ENCODE measurements at places on chromosomes 12 and 14.

DNA sequence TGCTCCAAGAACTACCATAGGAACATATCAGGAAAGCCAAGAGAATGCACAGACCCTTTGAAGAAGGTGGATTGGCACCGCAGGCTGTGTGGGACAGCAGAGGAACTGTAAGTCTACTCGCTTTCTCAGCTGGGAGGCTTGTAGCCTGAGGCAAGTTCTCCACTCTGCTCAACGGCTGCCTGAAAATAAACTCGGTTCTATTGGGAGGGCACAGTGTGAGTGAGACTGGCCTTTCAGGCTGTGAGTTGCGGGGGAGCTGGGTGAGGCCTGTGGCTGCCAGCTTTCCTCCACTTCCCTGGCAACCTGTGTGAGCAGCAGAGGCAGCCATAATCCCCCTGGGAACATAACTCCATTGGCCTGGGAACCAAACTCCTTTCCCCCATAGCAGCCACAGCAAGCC, 132.1 kb downstream of the ANKS1B start:
- no peak for DNase-seq

- no peak for DNase-seq
Observed at GRCh38 chr12:62919838-62920237, 15.1 kb downstream of the PPM1H start.

DNA sequence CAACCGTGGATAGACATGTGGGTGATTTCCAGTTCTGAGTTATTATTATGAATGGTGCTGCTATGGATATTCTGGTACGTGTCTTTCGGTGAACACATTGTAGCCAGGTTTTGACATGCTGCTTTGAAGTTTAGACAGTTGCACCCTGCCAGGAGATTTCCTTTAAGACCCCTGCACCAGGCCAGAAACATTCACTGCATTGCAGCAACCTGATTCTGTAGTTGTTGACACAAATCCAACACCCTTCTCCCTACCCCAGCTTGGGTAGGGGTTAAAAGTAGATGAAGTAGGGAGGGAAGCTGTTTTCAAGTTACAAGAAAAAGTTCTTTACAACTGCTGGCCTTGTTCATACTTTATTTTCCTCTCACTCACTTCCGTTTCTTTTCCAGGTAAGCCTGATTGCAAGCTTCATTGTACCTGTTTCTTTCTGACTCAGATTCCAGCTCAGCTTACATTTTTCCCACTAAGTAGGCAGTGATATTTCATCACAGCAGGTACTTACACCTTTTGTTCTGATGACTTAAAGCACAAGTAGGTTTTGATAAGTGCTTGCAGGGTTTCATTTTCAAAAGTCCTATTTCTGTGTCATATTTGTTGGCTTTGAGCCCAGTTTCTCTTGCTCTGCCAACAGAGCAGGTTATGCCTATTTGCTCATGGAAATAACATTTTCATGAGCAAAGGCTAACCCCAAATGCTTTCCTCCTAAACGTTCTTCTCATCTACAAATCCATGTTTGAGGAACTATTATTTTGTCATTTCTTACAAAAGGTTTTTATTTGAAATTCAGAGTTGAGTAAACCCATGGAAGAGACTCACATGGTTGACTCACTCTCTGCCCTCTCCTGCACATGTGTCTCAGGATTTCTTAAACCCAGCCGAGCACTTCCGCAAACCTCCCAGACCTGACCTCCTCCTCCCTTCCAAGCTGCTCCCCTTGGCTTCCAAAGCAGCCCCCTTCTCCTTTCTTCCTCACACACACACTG, 12.1 kb upstream of the LTA4H start:
- no peak for DNase-seq

DNA sequence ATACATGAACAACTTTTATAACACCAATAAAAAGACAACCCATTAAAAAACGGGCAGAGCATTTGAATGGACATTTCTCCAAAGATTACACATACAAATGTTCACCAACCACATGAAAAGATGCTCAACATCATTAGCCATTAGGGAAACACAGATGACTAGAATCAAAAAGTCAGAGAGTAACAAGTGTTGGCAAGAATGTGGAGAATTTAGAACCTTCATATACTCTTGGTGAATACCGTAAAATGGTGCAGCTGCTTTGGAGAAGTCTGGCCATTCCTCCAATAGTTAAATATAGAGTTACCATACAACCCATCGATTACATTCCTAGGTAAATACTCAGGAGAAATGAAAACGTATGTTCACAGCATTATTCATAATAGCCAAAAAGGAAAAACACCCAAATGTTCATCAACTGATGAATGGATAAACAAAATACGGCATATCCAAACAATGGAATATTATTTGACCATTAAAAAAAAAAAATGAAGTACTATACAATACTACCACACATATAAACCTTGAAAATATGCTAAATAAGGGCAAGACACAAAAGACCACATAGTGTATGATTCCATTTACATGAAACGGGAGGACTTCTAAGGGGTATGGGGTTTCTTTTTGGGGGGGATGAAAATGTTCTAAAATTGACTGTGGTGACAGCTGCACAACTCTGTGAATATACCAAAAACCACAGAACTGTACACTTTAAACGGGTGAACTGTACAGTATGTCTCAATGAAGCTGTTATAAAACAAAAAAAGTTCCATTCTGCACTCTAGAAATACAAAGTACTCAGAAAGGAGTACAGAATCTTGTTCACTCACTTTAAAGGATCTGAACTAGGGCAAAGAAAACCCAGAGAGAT, 3.2 kb downstream of the CORO1C start:
- no peak for DNase-seq

- DNase-seq, result no peak
Observed at GRCh38 chr14:76939015-76939742, 89.3 kb downstream of the IRF2BPL start.

DNA sequence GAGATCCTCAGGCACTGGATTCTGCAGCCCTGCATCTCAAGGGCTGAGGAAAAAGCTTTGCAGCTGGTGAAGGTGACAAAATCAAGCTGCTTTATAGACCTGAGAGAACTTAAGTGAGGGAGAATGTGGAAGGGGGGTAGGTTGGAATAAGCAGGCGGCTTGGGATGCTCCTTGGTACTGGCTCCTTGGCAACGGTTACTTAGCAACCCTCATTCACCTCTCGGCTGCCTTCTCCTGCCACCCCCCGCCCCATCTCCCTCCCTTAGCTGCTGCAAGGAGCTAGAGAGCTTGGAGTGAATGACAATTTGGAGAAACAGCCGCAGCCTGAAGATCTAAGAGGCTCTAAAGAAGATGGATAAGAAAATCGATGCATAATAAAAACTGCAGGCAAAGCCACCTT, 44.1 kb upstream of the CISTR start:
- no peak for DNase-seq

DNA sequence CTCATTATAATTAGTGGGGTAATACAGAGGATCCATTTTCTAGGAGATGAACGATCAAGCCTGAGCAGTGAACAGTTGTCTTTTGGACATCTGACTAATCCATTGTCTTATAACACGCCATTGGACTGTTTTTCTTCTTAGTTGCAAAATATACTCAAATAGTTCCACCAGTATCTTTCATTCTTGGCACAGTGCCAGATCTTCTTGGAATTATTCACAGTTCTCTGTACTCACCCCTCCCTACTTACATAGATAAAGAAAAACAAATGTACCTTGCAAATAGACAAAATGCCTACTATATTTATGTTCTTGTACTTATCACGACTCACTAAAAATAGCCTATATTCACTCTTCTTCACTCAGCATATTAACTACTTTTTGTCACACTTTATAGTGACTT, 3.8 kb downstream of the CBLN3 start:
- no peak for DNase-seq

- DNase-seq, result no peak
Observed at GRCh38 chr14:36227802-36228201, 51.3 kb upstream of the PTCSC3 start.

DNA sequence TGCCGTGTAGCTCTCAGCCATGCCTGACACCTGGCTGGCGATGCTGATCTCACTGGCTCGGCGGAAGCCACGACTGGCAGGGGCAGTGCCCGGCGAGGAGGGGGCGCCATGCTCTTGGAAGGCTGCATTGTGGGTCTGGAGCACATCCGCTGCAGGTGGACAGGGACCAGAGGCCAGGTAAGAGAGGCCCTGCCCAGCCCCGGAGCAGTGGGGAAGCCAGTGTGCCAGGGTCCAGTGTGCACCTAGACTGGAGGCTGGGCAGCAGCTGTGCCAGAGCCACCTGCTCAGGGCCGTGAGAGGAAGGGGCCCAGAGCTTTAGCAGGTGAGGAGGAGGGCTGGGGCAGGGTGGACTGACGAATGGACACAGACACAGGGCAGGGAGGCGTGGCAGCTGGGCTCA, 10.1 kb downstream of the ARL6IP4 start:
- DNase-seq, result no peak

GRCh38 chr14:91354979-91355685, 62.5 kb downstream of the CCDC88C start:
- peak; percentile 33 for DNase-seq

GRCh38 chr12:92034858-92035401, 110.7 kb downstream of the BTG1 start:
- no peak for DNase-seq

- no peak for DNase-seq
Observed at GRCh38 chr14:99067927-99068326, 204.1 kb downstream of the BCL11B start.

GRCh38 chr12:92513231-92513730, 189.5 kb upstream of the PLEKHG7 start:
- no peak for DNase-seq

DNA sequence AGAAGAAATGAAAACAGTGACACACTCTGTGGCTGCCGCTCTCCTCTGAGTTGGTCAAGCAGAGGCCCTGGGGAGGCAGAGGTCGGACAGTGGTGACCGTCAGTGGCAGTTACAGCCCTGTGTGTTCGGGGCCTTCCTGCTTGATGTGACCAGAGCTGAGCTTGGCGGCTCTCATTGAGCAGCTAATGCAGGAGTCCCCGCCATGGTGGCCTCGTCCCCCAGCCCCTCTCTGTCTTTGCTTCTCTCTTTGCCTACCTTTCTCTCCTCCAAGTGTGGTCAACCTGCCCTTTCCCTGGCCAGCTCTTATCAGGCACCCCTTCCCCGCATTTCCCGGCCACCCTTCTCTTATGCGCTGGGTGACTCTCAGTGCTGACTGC, 362.8 kb downstream of the CACNA1C start:
- DNase-seq, result no peak

GRCh38 chr14:76687611-76688382, 73.5 kb upstream of the VASH1 start:
- no peak for DNase-seq

DNA sequence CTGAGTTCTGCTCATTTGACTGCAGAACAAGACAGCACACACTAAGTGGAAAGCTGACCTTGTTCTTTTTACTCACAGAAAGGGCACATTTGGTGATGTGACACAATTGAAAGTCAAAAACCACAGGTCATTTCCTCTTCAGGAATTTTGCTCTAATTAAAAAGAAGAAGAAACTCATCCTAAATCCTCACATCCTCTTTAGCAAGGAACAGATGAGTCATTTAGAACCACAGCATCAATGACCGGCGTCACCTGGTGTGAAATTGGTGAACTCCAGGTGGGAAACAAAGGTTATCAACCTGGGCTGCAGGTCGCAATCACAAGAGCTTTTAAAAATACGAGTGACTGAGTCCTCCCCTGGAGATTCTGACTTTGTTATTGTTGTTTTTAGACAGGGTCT, 2.9 kb upstream of the RNU6-8 start:
- DNase-seq, result no peak

- no peak for DNase-seq
Observed at GRCh38 chr14:104118006-104118844, 20.2 kb upstream of the KIF26A start.

GRCh38 chr12:80838708-80839107, 99.0 kb downstream of the LIN7A start:
- DNase-seq, result no peak

GRCh38 chr12:124030008-124030407, 57.0 kb downstream of the ZNF664 start:
- DNase-seq, result no peak

DNA sequence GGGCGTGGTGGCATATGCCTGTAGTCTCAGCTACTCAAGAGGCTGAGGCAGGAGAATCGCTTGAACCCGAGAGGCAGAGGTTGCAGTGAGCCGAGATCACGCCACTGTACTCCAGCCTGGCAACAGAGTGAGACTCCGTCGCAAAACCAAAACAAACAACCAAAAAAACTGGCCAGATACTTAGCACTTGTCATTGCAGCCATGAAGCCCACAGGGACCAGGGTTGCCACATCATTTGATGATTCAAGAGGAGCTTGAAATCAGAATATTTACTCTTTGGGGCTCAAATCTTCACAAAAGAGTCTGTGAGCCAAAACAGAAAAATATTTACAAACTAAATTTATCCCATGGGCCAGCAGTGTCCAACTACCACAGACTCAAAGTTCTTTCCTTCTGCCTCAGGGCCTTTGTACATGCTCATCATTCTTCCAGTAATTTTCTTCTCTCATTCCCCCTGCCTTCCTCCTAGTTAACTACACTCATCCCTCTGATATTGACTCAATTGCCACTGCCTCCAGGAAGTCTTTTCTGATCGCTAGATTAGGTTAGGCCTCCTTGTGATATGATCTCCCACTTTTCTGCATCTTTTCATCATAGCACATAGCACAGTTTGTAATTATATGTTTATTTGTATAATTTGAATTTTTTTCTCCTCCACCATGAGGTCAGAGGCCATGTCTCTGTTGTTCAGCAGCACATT, 130.8 kb upstream of the PLEKHG7 start:
- DNase-seq, result no peak

- no peak for DNase-seq
Observed at GRCh38 chr12:54393207-54393609, 8.7 kb upstream of the ZNF385A start.

DNA sequence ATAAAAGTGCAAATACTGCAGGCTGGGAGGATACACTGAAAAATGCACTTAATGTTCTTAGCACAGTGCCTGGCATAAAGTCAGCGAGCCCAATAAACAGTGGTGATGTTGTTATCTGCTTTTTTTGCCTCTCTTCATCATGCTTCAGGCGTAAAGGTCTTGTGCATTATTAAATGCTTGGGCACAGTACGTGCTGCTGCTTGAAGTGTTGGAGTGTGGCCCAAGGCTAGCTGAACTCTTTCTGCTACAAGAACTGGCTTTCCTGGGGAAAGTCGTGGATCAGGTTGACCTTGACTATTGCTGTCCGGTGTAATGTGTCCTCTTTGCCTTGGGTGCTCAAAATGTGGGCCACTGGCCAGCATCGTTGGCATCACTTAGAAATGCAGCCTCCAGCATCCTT, 43.0 kb downstream of the SMOC1 start:
- no peak for DNase-seq

GRCh38 chr12:22101749-22102243, 55.8 kb downstream of the CMAS start:
- no peak for DNase-seq

GRCh38 chr14:101491841-101492240, 69.5 kb upstream of the DIO3 start:
- DNase-seq, result no peak

DNA sequence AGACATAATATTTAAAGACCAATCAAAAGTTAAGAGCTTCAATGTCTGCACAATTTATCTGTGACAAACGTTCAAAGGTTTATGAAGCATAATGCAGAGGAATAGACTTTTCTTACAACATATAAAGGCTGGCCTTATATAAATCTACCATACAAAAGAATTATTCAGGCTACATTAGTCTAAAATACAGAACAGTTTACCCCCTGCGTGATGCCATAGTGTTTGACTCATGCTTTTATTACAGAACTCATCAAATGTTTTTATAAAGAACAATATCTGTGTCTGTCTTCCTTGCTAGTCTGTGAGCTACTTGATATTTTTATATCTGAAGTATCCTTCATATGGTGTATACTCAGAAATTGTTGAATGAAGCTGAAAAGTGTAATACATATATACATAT, 1084.5 kb upstream of the FLRT2 start:
- DNase-seq, result no peak
